ENCODE measurements at places on chromosomes 4 and X.

GRCh38 chr4:72330381-72330780, 238.6 kb downstream of the ADAMTS3 start:
- DNase-seq: no peak

DNA sequence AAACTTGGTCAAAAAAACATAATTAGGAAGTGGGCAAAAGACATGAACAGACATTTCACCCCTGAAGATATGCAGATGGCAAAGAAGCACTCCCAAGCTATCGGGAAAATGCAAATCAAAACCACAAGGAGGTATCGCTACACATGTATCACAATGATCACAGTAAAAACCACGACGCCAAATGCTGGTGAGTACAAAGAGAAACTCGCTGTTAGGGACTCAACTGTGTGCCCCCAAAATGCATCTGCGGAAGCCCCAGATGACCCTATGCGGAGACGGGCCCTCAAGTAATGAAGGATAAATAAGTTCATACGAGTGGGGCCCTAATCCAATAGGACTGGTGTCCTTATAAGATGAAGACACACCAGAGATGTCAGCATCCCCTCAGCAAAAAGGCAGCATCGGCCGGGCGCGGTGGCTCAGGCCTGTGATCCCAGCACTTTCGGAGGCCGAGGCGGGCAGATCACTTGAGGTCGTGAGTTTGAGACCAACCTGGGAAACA, 10.2 kb downstream of the GAK start:
- DNase-seq: no peak

- DNase-seq: no peak
These were observed at the start of gene ARX for GRCh38 chrX:25015486-25016360. Gene ARX, minus strand, starts transcription at chrX:25015965. Its CDS starts 228 bp downstream, at chrX:25015737.

DNA sequence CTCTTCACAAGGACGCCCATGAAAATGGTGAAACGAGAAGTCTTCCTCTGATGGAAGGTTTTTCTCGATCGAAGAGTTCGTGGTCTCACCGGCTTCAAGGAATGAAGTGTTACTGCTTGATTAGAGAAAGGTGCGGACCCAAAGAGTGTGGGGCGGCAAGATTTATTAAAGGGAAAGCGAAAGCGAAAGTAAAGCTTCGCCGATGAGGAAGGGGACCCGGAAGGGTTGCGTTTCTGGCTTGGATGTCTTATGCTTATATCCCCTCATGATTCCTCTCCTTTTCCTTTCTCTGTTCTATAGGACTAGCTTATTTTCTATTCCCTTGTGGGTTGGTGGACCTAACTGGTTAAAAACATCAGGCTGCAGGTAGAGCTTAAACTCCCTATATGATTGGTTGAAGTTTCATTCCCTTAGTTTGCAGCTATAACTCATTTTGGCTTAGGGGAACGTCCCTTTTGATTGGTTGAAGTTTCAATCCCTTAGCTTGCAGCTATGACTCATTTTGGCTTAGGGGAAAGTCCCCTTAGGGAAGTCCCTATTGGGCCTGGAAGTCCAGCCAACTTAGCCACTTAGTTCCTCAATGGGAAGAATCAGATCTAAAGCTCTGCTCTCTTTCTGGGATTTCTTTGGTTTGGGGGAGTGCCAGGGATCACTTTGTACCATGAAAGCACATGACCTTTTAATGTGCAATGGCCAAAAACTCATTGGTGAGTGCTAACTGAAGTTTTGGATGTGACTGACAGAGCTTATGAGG, 1025.0 kb upstream of the PCDH10 start:
- no peak for DNase-seq

GRCh38 chr4:118351851-118352827, 664 bp downstream of the PRSS12 start:
- DNase-seq: no peak

GRCh38 chr4:177339477-177340374, 30.1 kb downstream of the NEIL3 start:
- no peak for DNase-seq

DNA sequence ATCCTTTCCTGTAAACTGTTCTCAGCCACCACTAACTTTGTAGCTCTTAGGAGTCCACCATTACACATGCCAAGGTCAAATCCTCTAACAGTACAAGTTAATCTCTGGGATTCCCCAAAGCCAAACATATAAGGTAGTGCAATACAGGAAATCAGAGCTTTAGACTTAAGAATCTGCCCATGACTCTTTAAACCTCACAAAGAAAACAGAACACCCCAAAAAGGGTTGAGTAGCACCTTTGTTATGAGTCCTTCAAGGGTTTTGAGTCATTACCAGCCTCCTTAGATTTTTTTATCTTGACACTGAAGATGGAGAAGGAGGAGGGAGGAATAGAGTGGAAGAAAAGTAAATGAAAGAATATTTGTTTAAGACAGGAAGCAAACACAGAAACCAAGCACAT, 243.9 kb upstream of the SPANXN1 start:
- DNase-seq: no peak

DNA sequence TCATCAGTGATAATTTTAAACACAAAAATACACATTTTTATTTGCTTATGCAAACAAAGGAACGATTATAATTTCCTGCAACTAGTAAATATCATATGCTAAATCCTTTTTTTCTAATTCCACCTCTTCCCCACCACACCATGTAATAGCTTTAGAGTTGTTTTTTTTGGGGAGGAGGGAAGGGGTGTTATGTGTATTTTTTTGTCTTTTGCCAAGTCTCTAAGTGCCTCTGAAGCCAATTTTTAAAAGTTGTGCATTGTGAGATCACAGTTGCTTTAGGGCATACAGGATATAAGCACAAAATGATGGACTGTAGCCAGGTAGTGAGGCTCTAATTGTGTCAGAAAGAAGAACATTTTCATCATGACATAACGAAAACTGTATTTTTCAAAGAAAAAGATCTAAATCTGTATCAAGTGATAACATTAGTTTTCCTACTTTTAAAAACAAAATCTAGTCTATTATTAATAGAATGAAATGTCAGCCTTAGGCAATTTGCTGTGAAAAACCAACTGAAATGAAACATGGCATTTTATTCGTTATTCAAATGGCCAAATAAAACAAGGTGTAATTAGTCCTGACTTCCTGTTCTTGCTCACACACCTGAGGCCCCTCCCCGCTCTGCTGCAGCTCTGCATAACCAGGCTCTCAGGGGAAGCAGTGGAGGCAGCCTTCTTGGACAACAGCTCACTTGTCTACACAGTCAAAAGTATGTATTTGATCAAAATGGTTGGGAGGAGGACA, 157.4 kb downstream of the PALLD start:
- no peak for DNase-seq

DNA sequence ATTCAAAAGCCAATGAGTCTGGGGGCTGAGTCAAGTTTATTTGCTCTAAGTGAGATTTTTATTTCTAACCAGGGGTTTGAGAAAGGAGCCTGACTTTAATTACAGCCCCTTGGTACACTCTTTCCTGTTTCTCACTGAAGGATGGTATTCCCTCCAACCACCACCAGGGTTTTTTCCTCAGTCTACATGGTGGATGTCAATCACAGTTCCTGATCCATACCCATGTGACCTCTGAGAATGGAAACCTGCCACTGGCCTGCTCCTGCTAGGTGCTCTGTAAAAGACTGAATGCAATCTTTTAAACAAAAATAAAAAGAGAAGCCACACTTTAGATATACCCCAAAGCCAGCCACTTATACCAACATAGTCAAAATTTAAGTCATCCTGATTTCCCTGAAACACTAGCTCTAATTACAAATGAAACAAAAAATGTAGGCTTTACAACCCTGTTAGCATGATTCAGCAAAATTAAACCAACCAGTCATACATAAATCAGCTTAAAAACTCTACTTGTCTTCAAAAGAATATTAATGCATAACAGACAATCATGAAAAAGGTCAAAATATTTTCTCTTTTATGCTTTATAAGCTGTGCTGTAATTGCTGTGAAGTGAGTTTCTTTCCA, 112.1 kb upstream of the NWD2 start:
- no peak for DNase-seq

- DNase-seq: no peak
These were observed 305.4 kb downstream of the MAPK10 start for GRCh38 chr4:86054286-86055032.

GRCh38 chr4:90234916-90235547, 107.8 kb downstream of the CCSER1 start:
- DNase-seq: no peak

GRCh38 chr4:5812506-5813229, 80.2 kb downstream of the CRMP1 start:
- no peak for DNase-seq

DNA sequence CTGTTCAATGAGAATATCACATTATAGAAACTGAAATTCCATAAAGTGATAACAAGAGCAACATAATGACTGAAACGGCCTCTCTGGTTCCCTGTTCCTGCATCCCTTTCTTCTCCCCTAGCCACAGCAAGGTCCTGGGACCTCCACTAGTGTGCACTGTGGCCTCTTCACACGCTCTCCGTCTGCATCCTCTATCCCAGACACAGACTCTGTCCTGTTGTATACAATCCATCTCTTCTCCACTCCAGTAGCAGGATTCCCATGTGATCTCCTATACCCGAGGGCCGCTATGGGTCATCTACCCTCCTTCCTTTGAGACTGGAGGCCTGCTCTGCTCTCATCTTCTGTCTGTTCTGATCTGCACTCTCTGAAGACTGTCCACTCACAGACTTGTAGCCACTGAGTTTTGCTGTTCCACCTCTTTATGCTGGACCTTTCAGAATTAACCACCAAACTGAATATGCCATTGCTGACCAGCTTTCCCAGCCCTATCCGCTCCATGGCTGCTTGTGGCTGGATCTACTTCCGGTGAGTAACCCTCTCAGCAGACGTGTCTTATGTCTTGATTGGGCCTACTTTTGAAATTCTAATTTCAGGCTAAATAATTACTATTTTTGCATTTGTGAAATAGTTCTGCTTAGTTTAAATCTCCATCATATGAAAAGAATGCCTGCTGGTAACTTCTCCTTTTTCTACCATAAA, 105.1 kb upstream of the NAP1L5 start:
- DNase-seq: no peak

- no peak for DNase-seq
These were observed 202.7 kb upstream of the KLF3 start for GRCh38 chr4:38461342-38461741.

DNA sequence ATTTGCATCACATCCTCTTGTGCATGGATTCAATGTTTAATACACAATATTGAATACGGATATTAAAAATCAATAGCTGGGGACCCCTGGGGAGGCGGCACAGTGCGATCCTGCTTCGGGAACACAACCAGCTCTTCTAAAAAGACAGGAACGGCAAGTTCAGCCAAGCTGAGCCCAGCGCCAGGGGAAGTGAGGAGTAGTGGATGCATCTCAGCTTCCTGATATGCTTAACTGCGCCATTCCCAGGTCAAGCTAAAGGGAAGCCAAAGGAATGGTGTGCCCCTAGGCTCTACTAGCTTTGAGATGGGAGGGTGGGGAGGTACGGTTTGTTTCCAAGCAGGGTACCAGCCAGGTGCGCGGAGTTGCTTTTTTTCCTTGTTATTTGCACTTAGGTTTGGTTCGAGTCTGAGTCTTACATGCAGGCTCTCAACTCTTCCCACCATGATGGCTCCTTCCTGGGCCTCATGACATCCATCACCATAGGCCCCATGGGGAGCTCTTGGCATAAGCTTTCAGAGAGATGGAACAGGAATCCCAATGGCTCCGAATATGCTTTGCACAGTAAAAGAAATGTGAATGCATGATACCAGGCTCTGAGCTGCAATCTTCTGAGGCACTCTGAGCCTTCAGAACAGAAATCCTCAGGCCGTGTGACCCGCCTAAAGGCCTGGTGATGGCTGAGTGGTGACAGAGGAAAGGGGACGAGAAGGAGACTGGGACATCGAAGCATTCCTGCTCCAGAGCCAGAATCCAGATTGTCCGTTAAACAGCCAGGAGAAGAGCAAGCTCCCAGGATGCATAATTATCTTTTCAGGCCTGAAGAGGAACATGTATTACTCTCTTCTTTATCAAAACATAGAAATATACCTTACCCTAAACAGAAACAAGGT, 51.8 kb upstream of the BCOR start:
- no peak for DNase-seq

DNA sequence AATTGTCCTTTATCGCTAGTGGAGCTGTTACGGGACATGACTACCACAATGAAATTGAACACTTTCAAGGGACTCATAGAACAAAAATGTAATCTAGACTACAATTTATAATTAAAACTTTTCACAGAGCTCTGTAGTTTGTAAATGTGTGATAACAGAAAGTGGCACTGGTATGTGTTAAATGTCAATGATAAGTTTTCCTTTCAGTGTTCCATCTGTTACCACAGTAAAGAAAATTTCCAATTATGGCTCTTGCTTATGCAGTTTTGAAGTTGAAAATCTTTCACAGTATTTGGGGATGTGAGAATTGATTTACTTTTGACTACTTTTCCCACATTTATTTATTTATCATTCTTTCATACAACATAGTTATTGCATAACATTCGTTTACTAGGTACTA, 40.1 kb upstream of the GUCY1A1 start:
- DNase-seq: no peak

DNA sequence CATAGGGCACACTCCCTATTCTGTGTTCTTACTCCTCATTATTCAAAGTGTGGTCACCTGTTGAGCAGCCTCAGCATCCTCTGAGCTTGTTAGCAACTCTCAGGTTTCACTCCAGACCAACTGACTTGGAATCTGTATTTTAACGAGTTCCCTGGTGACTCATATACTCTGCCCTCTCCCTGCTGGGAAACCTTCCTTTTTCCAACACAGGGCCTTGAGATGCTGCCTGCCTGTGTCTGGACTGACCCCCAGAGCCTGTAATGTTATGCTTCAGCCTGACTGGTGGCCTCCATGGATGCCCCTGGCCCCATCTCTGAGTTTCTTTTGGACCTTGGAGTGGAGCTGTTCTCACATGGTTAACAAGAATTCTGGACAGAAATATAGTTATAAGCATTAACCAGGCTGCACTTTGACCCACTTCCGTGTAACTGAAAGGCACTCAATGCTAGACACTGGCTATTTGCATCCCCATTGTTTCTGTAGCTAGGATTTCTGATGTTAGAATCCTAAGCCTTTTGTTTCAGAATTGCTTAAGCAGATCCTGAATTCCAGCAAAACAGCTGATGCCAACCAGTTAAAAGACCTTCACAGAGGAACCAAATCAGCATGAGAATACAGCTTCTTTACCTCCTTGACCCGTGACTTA, 262.6 kb downstream of the STIM2 start:
- no peak for DNase-seq

DNA sequence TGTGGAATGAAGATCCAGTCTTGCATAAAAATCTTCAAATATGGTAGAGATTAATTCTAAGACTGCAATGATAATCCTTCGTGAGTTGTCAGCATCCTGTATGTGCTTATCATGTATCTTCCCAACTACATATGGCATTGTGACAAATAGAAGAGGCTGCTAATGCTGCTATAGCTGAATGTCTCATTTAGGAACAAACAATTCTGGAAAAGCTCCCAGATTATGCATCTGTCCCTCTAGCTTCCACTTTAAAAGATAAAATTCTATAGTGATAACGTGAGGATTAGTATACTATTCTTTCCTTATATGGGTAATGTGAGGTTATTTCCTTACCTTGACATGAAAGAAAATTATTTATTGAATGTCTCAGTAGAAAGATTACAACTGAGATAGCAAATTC, 930.9 kb downstream of the DMD start:
- DNase-seq: no peak

All from stimulated activated CD4-positive, alpha-beta T cell treated with anti-CD3 and anti-CD28 coated beads, TNF-alpha, amount 100 ng/mL, for 4 hours (primary cell).